Fibroblast of villous mesenchyme (primary cell): ENCODE measurements at places on chromosomes 5 and 9. TPM values are rescaled to one million over a fixed set of nuclear protein-coding genes. Genes with fewer than 3 reads are reported as not detected.

PRDM9 gene
- not detected in 2 replicates for total RNA-seq

PCDHB2 gene
- under 0.01 and 0.32 TPM in 2 replicates for total RNA-seq

C1QTNF3 gene
- 0.86 and 1.9 TPM in 2 replicates for total RNA-seq

PCDHGA12 gene
- 15.5 and 18.7 TPM in 2 replicates for total RNA-seq

HRH2 gene
- total RNA-seq: not detected in 2 replicates

ARHGEF39 gene
- 0.97 and 3.0 TPM in 2 replicates for total RNA-seq

GDA gene
- 0.97 and 4.3 TPM in 2 replicates for total RNA-seq

NIPAL4 gene
- total RNA-seq: 1.7 and 2.3 TPM in 2 replicates

UBE2QL1 gene
- not detected in 2 replicates for total RNA-seq

DNA sequence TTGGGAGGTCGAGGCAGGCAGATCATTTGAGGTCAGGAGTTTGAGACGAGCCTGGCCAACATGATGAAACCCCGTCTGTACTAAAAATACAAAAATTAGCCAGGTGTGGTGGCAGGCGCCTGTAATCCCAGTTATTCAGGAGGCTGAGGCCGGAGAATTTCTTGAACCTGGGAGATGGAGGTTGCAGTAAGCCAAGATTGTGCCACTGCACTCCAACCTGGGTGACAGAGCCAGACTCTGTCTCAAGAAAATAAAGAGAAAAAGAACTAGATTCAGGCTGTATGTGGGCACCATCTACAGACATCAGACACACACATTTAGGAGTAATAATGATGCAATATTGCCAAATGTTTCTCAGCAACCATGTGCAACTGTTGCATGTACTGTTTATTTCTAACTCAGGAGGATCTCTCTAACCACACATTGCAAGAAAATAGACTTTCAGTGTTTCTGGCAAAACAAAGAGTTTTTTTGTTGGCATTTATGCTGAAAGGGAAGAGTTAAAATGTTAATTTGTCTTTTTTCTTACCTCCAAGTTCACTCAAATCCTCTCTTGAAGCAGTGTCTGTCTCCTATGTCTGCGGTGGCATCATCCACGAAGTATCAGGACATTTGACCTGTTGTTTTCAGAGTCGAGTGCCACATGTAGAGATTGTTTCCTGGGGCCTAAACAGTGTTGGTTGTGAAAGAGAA lies 5.1 kb upstream of the ORM1 start:
- peak; percentile 88 for DNase-seq

DNA sequence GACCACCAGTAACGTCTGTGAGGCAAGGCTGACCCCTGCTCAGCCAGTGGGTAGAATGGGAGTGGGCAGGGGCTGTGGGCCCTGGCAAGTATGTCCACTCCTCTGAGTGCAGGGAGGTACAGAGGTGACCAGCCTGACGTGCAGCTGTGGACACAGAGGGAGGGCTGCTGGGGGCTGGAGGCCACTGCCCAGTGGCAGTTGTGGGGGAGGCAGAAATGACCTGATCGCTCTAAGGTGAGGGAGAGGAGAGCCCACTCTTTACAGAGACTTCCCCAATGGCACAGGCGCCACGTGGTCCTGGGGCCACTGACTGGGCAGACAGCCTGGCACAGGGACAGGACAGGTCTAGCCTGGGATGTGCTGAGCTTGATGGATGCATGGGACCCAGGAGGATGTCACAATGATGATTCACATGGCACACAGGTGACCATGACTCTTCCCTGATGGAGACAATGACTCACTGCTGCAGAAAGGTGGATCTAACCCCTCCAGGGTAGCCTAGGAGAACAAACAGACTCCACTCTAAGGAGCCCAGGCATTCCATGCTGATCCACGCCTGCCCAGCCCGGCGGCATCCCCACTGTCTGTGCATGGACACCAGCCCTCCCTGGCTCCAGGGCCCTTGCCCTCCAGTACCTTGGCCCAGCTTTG lies 7.7 kb downstream of the LPCAT1 start:
- peak; percentile 41 for DNase-seq

DNA sequence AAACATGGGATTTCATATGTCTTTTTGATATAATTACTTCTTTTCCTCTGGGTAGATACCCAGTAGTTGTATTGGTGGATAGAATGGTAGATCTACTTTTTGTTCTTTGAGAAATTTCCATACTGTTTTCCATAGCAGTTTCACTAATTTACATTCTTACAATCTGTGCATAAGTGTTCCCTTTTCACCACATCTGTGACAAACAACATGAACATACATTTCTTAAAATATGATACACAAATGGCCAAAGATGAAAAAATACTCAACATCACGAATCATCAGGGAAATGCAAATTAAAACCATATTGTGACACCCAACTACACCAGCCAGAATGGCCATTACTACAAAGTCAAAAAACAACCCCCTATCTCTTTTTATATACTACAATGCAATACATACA lies 1778.5 kb upstream of the ACO1 start:
- no peak for DNase-seq

DNA sequence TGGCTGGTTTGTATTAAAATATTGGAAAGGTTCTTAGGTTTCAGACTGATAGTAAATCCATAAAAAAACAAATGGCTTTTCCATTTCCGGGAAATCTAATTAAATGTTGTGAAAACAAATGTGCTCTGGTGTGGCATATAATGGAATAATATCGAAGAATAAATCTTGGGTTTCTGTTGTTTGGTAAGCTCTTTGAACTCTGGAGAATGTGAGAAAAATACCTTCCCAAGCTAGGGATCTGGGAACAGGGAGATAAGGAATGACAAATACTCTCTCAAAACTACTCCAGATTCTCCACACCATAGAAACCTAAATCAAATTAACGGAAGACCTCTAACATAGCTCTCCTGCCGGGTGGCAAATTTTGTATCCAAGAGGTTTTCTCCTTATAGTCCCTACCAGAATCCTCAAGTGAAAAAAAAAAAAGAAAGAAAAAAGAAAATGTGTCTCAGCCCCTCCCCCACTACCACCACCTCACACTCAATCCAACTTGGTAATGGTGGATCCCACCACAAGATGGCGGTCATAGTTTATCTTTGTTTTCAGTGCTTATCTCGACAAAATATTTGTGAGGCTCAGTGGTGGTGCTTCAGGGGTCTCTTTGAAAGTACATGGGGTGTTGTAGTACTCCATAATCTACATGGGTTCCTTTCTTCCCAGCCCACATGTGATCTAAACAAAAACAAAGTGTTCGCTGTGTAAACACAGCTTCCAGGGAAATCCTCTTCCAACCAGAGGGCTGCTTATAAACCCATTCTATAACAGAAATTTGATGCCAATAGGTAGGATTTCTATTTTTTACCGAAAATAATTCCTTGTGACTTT lies 54.5 kb upstream of the FST start:
- no peak for DNase-seq

DNA sequence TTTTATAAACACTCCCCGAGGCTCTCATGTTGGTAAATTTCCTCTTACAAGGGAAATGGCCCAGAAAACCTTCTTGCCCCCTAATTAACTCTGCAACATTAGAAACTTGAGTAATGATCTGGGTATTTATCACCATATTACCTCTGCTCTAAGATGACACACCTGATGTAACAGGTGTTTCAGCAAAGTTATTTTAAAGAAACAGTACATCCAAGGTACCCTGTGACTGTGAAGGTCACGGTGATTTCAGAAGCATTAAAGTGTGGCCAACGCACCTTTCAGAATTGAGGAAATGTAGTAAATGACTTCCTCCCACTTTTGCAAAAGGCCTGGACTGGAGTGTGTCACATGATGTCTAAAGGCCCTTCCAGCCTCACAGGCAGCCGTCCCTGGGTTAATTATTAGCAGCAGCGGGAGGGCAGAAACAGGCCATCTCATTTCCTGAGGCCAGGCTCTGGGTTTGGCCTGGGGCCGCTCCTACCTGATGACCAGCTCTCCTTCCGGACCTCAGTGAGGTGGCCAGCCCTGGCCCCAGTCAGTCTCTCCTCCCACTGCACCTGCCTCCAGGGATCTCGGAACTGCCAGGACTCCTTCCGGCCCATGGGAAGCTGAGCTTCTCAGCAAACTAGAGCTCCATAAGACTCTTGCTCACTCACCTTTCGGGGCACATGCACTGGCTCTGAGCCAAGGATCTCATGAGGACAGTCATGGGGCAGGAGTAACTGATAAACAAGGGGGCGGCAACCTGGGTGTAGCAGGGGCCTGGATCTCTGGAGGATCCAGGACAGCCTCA lies 20.7 kb downstream of the PTPN3 start:
- no peak for DNase-seq

- peak; percentile 44 for DNase-seq
Measured at GRCh38 chr5:122723606-122724352, 51.1 kb upstream of the SNX2 start.

DNA sequence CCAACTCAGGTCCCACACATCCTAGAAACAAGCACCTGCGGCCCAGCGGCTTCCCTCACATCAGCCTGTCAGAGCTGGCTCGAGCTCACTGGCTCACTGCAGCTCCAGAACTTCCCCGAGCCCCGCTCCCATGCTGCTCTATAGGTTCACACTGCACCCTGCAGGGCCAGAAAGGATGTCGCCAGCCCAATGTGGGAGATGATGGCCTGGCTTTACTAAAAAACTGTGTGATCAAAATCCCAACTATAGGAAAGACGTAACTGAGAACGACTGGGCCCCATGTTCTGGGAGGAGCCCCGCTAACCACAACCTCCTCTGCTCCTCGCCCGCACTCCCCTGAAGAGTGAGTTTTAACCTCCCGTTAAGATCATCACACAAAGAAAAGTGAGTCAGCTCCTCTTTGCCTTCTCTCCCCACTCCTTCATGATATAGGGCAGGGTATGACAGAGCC lies 4.6 kb downstream of the SURF4 start:
- DNase-seq: no peak

DNA sequence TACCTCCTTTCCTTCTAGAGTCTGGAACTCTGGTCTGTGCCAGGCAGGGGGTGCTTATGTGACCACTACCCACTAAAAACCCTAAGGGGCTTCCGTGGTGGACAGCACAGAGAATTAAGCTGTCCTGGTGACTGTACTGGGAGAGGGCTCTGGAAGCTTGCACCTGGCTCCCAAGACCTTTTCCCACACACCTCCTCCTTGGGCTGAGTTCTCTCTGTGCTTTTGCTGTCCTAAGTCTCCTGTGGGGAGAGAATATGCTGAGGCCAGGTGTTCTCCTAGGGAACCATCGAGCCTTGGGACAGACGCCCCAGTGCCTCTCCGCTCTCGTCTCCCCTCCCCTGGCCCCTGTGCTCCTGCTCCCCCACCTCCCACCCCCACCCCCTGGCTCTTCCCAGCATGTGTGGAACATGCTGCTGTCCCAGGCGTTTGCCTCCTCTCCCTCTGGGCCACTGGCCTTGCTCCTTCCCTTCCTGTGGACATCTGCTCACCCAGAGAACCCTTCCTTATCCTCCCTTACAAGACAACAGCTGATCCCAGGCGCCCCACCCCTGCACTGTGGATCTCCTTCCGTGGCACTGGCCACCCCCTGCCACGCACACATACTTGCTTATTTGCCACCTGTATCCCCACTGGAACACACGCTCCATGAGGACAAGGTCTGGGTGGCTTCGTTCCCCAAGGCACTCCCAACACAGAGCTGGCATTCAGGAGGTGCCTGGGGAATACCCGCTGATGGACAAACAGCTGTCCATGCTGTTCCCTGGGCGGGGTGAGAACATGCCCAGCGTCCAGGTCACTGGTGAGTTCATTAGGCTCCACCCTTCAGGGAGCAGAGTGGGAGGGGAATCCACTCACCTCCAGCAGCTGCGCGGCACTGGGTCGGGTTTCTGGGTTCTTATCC lies 83.0 kb downstream of the STK10 start:
- DNase-seq: no peak

- peak; percentile 37 for DNase-seq
Measured at GRCh38 chr5:141402553-141403243, at the start of gene PCDHGA9. Gene PCDHGA9 (plus strand): TSS chr5:141402778. CDS start chr5:141402953, 175 bp downstream.

GRCh38 chr5:54388409-54388808 lies 67.1 kb upstream of the HSPB3 start:
- no peak for DNase-seq

GRCh38 chr9:119027901-119028699 lies 341.1 kb downstream of the BRINP1 start:
- no peak for DNase-seq

DNA sequence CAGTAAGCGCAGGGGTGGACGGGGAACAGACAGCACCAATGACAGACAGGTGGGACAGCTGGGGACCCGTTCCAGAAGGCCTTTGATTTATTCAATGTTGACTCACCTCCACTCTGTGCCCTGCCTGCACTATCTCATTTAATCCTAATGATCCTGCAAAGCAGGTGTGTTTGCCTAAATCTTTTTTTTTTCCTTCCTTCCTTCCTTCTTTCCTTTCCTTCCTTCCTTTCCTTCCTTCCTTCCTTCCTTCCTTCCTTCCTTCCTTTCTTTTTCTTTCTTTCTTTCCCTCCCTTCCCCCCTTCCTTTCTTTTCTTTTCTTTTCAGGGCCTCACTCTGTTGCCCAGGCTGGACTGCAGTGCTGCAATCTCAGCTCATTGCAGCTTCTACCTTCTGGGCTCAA lies 17.1 kb upstream of the CORO2A start:
- DNase-seq: no peak

- peak; percentile 77 for DNase-seq
Measured at GRCh38 chr5:58462623-58463230, 2.8 kb upstream of the PLK2 start.

DNA sequence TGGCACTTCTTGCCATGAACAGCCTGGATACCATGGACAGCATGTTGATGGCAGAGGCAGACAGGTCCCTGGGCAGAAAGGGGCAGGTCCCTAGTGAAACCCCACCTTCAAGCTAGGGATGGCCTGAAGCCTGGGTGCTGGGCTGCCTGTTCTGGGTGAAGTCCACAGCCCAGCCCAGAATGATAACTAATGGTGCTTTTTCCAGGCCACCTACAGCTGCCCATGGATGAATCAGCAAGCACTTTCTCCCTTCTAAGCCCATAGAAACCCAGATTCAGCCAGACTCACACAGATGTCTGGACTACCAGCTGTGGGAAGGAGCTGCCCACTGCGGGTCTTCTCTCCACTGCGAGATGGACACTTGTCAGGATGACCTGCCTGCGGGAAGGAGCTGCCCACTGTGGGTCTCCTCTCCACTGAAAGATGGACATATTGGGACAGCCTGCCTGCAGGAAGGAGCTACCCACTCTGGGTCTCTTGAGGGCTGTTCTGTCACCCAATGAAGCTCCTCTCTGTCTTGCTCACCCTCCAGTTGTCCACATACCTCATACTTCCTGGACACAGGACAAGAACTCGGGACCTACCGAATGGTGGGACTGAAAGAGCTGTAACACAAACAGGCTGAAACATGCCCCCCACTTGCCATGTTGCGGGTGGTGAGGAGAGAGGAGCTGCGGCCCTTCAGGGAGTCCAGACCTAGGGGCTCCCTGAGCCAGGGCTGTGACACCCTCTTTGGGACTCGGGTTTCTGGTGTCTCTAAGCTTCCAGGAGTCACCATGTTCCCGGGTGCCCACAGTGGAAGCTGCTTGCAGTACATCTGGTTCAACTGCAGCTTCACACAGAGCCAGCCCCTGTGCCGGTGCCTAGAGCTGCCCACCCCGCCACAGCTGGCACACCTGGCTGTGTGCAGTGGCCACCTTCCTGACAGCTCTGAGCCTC lies 60.7 kb upstream of the SYNPO start:
- no peak for DNase-seq

DNA sequence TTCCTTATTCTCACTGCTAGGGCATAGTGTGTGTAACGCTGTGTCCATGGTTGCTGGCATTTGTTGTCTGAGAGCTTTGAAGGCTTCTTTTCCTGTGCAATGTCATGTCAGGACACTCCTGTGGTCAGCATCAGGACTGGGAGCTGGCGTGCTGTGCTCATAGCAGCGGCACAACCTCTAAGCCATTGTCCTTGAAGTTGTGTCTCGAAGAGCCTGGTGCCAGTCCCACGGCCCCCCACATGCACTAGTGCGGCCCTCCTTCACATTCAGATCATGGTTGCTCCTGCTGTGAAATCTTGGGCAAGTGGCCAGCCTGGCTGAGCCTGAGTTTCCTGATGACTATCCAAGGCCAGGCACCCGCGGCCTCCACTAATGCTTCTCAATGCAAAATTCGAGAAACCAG lies 32.4 kb downstream of the PDZD2 start:
- DNase-seq: no peak
